ENCODE measurements at places on chromosomes 7 and 10.

GRCh38 chr10:62133618-62134017 is 135.0 kb downstream of the RTKN2 start:
- no peak for DNase-seq

DNA sequence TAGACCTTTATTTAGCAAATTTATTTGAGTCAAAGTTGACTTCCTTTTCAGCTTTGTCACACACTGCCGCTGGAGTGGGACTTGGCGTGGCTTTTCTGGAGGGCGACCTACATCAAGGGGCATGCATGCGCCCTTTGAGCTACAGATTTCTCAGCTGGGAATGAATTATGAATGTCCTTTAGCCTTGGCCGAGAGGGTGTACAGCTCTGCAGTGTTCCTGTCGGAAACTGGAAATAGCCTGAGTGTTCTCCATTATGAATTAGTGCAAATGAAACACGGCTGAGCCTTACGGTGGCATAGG is 79.7 kb downstream of the GLRX3 start:
- DNase-seq = no peak

- no peak for DNase-seq
These were observed 33.5 kb upstream of the IMMP2L start for GRCh38 chr7:111595780-111596179.

DNA sequence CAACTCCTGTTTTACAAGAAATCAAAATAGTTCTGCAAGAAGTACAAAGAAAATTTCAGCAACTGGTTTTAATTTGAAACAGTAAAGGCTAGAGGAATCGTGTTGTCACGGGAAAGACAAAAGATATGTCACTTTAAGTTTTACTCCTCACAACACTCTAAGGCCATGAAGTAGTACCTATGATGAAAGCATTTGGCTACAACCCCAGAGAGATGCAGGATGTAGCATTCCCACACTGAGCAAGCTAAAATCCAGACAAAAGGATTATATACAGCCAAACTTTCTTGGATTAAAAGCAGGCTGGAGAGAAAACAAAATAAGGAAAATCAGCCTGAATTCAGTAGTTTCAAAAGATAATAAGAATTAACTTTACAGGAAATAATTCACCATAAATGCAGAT is 245.5 kb upstream of the STEAP1 start:
- DNase-seq = no peak

DNA sequence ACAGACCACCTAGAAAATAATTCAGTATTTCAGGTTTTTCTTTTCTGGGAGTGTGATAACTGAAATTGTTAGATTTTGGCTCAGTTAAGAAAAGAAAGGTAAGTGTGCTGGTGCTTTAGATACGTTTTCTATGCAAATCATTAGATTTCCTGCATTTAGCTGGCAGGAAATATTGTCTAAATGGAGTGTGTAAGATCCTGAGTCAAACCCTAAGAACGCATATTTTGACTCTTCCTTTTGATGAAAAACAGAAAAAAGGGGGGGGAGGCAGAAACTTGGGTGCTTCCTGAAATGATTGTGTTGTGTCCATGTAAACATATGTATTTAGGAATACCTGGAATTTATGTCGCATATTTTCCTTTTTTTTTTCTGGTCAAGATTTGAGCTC is 1.2 kb downstream of the GRK5 start:
- no peak for DNase-seq

GRCh38 chr10:3955493-3955892 is 170.5 kb upstream of the KLF6 start:
- DNase-seq = no peak

DNA sequence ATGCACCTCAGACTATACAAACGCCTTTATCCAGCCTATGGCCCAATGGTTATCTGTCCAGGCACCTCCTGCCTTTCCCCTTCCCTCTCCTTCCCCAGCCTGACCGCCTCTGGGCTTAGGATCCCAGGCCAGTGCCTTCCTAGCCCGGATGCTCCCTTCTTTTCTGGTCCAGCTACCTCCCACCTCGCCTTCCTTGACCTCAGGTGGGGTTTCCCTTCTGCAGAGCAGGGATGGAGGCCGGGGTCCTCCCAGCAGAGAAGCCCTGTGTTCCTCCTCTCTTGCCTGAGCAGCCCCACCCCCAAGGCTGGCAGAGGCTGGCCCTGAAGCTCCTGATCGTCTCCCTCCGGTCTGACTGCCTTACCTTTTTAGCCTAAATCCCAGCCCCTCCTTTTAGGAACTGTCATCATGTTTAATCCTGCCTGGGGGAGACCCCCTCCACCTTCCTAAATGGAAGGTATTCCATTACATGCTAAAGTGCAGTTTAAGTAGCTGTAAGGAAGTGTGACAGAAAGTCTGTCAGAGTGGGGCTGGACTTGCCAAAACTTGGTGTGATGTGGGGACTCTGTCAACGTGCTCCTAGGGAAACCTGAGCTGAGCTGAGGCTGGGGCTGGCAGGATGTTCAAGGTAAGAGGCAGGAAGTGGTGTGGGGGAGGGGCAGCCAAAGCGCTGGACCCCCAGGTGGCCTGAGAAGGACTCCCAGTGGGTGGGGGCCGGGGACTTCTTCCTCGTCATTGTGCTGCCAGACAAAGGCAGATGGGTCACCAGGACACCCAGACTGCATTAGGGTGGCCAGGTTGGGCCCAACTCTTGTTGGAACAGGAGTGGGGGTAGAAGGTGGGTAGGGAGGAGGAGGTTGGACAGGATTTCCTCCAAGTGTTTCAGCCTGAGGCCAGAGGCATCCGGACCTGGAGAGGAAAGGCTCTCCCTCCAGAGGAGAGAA is 39.5 kb downstream of the LBX1 start:
- no peak for DNase-seq

DNA sequence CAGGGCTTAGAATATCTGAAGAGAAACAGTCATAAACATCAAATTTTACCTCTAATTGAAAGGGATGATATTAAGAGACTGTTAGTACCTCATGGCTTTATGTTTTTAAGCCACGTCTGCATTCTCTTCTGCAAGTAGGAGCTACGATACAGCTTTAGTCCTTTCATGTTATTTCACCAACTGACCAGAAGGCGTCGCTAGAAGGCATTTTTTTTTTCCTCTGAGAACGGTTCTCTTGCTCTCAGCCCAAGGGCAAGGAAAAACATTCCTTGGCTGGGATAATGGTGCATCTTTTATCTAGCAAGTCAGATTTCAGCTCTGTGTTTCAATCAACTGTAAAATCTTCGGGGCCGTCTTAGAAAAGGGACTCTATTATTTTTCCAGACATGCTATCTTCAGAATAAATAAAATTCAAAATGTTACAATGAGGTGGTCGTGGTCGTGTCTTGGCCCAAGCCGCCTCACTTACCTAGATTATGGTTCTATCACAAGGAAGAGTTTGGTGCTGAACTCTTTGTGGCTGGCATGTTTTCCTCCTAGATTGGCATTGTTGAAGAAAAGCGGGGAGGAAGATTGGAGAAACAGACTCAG is 41.6 kb upstream of the LYZL2 start:
- peak; percentile 33 for DNase-seq

GRCh38 chr7:105015390-105015965 is 1.5 kb downstream of the KMT2E start:
- DNase-seq = peak; percentile 32

DNA sequence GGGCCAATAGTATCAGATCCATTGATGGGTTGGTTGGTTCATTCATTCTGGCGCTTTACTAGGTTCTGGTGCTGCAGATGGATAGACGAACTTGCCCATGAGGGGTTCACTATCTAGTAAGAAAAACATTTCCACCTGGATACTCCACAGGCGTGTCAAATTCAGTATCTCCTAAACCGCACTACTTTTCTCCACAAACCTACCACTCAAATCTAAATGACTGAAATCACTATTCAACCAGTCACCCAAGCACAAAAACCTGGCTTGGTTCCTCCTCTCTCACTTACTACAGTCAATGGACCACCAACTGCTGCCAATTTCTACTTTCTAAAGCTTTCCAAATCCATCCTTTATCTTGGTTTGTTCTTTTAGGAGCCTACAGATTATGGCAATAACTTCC is 572 bp downstream of the AGK start:
- DNase-seq = no peak

GRCh38 chr7:40177071-40177470 is 42.3 kb downstream of the SUGCT start:
- DNase-seq = no peak

- peak; percentile 94 for DNase-seq
These were observed 85.9 kb downstream of the ZNF33B start for GRCh38 chr10:42552188-42553063.

DNA sequence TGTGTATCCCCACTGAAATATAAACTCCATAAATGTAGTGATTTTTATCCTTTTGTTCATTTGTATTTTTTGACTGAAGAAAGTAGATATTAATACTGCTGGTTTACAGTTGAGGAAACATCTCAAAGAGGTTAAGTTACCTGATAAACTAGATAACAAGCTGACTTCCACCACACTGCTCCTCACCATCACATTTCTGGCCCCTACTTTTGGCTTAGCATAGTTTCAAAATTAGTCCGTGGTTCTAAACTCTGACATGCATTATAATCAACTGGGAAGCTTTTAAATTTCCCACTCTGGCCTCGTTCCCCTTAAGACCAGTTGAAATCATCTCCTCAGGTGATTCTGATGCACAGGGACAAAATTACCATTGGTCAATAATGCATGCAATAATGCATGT is 43.5 kb downstream of the ANKIB1 start:
- no peak for DNase-seq

GRCh38 chr10:79927111-79927828 is 21.6 kb downstream of the SFTPD start:
- no peak for DNase-seq

DNA sequence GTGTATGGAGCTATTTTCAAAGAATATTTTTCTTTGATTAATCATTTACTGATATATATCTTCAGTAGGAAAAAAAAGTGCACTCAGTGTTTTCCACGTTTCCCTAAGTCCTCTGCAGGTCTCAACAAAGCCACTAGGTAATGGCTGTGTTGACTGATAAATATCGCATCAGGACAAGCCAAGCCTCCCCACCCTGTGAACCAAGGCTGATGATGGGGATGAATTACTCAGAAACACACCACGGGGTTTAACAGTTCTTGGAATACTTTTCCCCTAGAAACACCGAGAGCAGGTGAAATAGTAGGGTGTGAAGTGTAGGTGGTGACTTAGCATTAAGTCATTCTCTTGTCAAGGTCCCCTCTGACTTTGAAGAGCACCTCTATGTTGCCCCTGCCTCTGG is 423.5 kb upstream of the IGFBP3 start:
- DNase-seq = no peak

DNA sequence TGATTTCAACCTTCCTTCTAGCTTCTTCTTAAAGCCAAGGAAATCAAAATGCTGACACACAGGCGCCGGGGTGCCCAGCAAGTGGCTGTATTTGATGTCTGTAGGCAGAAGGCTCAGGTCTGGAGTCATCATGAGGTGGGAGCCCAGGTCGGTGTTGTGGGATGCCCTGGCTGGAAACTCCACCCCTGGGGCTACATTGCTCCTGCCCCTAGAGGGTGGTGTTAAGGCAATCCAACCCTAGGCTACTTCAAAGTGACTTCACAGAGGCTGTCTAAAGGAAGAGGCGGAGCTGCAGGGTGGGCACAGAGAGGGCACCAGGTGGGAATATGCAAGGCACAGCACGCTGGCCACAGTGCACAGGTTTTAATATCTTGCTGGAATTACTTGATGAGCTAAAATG is 200.9 kb downstream of the ADAM12 start:
- DNase-seq = no peak

DNA sequence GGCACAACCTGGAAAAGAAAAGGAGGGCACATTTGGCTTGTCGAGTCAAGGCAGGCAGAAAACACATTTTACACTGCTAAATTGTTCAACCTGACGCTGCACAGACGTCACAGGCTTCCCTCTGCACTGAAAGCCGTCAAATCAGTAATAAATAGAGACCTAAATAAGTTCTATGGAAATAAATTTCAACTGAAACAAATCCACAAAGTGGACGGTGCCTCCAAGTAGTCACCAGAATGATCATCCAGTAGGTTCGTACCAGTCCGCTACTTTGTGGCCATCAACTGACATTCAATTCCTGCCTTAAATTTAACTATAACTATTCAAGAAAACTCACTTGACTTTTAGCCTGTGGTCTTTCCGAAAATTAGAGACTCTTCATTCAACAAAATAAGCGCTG is 49.0 kb downstream of the NPVF start:
- DNase-seq = no peak

- DNase-seq = no peak
These were observed 173.3 kb downstream of the PDE1C start for GRCh38 chr7:31896925-31897324.

Measured in stimulated activated naive CD8-positive, alpha-beta T cell treated with anti-CD3 and anti-CD28 coated beads, Interleukin-15, Interleukin-2, amounts not matched to agents 100 U/mL and 50 U/mL, for 24 hours (primary cell).